GM23248 (cell line): ENCODE measurements at places on chromosomes 7 and 10.

- peak; percentile 89 for DNase-seq
- H3K36me3 ChIP-seq: no peaks in the 10 kb centered on the region
- H3K4me1 ChIP-seq: peaks cover 23% of the 10 kb centered on the region
- peak overlapping the region; percentile 87 for H3K4me3 ChIP-seq
These were observed 2.8 kb downstream of the AGAP3 start for GRCh38 chr7:151088856-151089699.

DNA sequence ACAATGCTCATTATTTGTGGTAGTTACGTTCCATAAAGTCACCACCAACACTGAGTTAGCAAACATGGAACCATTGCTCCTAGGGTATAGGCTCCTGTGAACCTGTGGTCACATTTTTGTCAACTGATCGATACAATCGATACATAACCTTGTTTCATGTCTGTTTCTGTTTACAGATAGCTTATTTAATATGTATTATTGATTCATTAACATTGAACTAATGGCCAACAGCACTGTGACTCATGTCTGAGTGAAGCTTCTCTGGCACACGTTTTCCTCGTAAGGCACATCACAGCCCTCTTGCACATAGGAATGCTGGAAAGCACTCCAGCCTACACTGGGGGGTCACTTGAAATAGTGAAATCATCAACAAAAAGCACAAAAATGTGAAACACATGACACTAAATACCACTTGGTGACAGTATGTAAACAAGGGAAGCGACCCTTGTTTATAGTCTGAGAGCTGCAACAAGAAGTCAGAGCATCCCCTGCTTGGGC, 27.0 kb downstream of the GHRHR start:
- no peak overlapping the region for H3K27ac ChIP-seq
- no peaks in the 10 kb centered on the region for H3K27me3 ChIP-seq
- no peaks in the 10 kb centered on the region for H3K4me1 ChIP-seq
- H3K4me3 ChIP-seq: no peak overlapping the region
- no peaks in the 10 kb centered on the region for H3K36me3 ChIP-seq

- no peak overlapping the region for H3K27ac ChIP-seq
- H3K4me3 ChIP-seq: no peak overlapping the region
- peak; percentile 2 for DNase-seq
- no peaks in the 10 kb centered on the region for H3K27me3 ChIP-seq
- peaks cover 5% of the 10 kb centered on the region; the same call in 1 of the 2 replicates for H3K4me1 ChIP-seq
These were observed 97.9 kb downstream of the ANKIB1 start for GRCh38 chr7:92343714-92344113.

GRCh38 chr10:116241642-116242410, 31.2 kb downstream of the GFRA1 start:
- H3K36me3 ChIP-seq: no peaks in the 10 kb centered on the region
- DNase-seq: peak; percentile 6
- no peak overlapping the region for H3K4me3 ChIP-seq
- H3K27me3 ChIP-seq: peaks cover 28% of the 10 kb centered on the region
- no peak overlapping the region for H3K27ac ChIP-seq

- H3K36me3 ChIP-seq: no peaks in the 10 kb centered on the region
- no peaks in the 10 kb centered on the region for H3K4me1 ChIP-seq
- no peaks in the 10 kb centered on the region; the same call in 1 of the 2 replicates for H3K27me3 ChIP-seq
These were observed 84.7 kb downstream of the SLC16A9 start for GRCh38 chr10:59624951-59625350.

DNA sequence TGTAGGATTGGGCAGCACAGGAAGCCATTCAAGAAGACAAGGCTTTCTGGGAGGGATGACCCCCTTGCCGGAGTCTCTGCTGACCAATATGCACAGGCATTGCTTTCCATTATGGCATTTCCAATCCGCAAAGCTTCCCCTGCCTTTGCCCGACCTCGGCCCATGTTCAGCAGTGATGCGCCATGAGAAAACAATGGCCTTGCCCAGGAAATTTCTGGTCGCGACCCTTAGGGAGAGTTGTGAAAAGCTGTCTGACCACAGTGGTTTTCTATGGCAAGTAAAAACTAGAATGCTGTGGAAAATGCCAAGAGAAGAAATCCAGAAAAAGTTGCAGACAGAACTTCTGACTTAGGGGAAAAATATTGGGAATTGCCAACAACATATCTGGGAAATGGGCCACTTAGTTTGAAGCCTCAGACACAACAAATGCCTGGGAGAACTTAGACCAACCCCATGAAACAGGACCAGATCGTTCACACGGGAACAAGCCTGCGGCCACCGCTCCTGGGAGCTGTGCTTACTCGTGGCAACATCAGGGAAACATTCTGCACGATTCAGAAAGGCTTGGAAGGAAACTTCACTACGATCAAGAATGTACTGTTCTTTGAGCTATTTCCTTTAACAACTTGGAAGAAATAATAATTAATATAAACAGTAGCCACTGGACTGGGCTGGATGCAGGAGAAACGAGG, 512.4 kb downstream of the TNS3 start:
- DNase-seq: peak; percentile 20
- H3K27ac ChIP-seq: no peak overlapping the region
- no peaks in the 10 kb centered on the region for H3K36me3 ChIP-seq
- H3K4me1 ChIP-seq: no peaks in the 10 kb centered on the region

DNA sequence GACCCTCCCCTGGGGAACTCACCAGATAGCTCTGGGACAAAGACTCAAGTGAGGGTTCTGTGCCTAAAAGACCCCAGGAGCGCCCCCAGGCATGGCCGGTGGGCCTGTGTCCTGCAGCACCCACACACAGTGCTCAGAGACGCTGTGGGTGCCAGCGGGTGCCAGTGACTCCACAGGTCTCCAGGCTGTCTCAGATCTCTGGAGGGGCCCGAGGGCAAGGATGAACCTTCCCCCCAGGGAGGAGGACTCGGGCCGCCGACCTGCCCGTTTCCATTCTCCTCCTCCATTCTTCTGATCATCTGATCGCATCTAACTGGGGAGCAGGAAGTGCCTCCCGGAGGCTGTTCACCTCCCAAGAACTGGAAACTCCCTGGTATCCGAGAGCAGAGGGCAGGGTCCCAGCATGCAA, 980 bp downstream of the ADAM8 start:
- no peaks in the 10 kb centered on the region for H3K36me3 ChIP-seq
- peak; percentile 21 for DNase-seq
- H3K27me3 ChIP-seq: no peaks in the 10 kb centered on the region
- no peak overlapping the region for H3K4me3 ChIP-seq

DNA sequence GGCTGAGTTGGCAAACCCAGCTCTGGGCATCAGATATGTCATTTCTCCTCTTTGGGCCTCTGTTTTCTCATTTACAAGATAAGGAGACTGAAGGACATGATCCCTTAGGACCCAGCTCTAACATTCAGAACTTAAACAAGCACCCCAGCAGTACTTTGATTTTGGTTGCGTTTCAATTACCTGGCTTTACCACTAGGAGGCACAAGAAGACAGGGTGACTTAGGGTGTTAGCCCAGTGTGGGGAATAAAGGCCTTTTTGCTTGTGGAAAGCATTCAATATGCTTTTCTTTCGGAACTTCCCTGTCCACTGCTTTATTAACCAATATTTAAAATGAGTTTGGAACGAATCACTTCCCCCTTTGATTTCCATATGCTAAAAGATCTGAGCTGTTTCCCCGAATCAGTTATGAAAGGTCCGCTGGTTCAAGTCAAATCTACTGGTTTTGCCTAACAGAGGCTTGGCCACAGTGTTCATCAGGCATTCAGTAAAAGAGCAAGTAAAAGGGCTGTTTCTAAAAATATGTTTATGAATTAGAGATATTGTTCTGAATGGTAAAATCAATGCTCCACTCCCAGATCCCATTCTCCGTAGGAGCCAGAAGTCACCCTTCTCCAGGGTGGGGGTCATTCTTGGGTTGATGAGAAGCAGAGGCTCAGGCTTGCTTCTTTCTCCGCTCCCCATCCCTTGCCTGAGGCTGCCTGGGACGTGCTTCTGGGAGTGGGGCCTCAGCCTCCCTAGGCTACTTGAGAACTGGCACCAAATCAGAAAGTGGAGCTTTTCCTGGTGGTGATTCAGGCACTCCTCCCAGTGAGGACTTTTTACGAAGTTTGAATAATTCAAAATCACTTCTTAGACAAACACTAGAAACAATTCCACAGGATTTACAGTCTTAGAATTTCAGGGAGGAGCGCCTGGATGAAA, 105.5 kb downstream of the MYOF start:
- peaks cover 52% of the 10 kb centered on the region for H3K4me1 ChIP-seq
- peak overlapping the region; percentile 41 for H3K4me3 ChIP-seq
- no peaks in the 10 kb centered on the region for H3K27me3 ChIP-seq
- DNase-seq: peak; percentile 92
- peak overlapping the region; percentile 95 for H3K27ac ChIP-seq
